Caco-2 (cell line): ENCODE measurements at places on chromosomes 16 and 17.

GRCh38 chr16:69469807-69470561, 45.6 kb downstream of the CYB5B start:
- DNase-seq = no peak

GRCh38 chr16:2526135-2526534, 5.1 kb downstream of the CEMP1 start:
- no peak for DNase-seq

GRCh38 chr17:46180892-46181274, 12.3 kb downstream of the KANSL1 start:
- no peak for DNase-seq

GRCh38 chr16:89785523-89786155, 30.8 kb downstream of the FANCA start:
- no peak for DNase-seq

DNA sequence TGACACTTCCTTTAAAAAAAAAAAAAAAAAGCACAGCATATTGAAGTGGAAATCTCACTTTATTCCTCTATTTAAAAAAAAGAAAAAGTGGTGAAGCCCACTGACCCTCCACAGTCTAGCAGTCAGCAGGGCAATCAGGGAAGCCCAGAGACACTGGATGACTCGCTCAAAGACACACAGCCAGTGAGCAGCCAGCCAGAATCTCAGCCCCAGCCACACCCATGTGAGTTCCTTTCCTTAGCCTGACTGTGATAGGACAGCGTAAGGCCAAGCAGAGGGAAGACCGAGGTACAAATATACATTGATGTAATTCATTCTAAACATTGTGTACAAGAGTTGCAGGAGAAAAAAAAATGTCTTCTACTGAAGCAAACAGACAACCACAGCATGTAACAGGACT, 22.5 kb downstream of the XPO6 start:
- DNase-seq = no peak

- DNase-seq = peak; percentile 80
These were observed 15.3 kb upstream of the NPTX1 start for GRCh38 chr17:80491478-80492342.

DNA sequence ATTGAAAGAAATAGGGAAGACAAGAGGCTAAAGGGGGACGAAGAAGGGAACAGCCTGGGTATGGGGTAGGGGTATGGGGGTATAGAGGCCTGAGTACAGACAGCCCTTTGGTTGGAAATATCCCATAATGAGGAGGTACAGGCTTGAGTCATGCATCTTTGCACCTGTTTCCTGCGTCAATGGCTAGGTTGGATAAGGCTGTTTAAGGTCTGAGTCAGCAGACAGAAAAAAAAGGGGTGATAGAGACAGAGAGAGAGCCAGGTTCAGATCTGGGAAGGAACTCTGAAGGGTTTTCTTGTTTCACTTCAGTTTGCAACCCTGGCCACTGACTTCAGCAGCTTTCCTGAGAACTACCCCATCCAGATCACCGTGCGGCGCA, 8.5 kb downstream of the FNDC8 start:
- DNase-seq = no peak

GRCh38 chr16:29996766-29997250, 767 bp downstream of the INO80E start:
- DNase-seq = no peak

- DNase-seq = no peak
These were observed 136.8 kb upstream of the CDH5 start for GRCh38 chr16:66229651-66230050.

DNA sequence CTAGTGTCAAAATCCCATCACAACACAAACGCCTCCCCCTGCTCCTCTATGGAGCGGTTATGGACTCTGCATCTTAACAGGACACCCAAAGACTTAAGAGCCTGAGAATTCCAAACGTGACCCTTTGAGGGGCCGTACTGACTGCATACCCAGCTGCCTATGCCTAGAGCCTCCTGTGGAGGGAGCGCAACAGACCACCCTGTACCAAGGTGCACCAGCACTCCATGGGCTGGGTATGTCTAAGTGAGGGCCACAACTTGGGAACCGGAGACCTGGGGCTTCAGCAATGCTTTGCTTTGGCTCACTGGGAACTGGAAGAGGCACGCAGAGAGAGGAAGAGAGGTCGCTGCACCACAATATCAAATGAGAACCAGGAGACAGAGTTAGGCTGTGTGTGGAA, 5.4 kb downstream of the ANKS3 start:
- DNase-seq = no peak
